NCI-H2171 treated with DMSO at 0.1 percent for 48 hours (cell line): ENCODE measurements at places on chromosomes 6 and 20.

- DNase-seq = no peak
Observed at GRCh38 chr6:322259-322930, 30.1 kb downstream of the DUSP22 start.

DNA sequence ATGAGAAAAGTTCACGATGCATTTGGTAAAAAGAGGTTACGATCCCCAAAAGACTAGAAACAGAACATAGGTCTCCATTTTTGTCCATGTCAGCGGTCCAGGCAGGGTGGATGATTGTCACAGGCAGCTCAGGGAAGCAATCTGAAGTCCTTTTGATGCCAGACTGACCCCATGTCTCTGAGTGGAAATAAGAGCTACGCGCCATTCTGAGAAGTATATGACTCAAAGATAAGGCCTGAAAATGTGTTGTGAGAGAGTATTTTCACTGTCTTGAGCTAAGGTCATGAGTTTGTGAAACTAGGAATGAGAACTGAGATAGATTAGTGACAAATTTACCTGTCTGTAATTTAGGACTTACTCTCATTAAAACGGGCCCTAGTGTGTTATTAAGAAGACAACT, 69.5 kb downstream of the LYRM4 start:
- no peak for DNase-seq

- no peak for DNase-seq
Observed at GRCh38 chr6:25804804-25805203, 27.0 kb downstream of the SLC17A1 start.

DNA sequence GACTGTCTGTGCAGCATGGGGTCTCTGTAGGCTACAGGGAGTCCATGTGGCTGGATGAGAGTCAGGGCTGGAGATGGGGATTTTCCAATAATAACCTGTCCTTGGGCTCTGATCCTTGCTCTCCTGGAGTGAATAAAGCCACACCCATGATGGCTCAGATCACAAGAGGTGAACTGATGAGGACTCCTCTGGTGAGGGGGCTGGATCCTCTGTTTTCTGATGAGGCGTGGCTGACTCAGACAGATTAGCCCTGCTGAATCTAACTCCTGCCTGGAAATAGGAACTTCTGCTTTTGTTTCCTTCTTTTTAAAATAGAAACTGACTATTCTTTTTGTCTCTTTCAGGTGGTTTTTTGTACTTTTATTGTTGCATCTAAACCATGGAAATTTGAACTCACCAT, 27.0 kb downstream of the CST9L start:
- DNase-seq = no peak

DNA sequence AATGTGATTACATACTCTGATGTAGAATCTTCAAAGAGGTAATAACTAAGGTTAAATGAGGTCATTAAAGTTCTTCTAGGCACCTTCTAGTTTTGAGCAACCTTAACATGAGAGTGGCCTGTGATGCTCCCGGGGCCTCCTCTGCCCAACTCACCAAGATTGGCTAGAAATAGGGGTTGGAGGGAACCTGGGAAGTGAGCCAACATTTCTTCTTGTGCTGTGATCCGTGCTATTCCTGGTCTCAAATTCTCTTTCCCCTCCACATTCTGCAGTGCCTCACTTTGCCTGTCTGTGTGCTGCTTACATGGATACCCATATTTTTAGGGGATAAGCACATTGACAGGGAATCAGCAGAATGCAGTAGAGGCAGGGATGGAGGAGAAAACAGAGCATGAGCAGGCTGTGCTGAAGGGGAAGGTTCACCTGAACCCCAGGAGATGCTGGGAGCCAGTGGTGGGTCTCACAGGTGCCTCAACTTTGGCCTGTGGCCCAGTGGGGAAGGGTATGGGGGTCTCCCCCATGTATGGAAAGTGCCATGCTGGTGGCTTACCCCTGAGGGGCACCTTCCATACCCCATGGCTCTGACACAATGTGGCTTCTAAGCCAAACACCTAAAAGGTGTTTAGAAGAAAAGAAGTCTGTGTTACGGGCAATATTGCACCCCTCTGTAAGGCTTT, 164.7 kb upstream of the CHD6 start:
- no peak for DNase-seq

DNA sequence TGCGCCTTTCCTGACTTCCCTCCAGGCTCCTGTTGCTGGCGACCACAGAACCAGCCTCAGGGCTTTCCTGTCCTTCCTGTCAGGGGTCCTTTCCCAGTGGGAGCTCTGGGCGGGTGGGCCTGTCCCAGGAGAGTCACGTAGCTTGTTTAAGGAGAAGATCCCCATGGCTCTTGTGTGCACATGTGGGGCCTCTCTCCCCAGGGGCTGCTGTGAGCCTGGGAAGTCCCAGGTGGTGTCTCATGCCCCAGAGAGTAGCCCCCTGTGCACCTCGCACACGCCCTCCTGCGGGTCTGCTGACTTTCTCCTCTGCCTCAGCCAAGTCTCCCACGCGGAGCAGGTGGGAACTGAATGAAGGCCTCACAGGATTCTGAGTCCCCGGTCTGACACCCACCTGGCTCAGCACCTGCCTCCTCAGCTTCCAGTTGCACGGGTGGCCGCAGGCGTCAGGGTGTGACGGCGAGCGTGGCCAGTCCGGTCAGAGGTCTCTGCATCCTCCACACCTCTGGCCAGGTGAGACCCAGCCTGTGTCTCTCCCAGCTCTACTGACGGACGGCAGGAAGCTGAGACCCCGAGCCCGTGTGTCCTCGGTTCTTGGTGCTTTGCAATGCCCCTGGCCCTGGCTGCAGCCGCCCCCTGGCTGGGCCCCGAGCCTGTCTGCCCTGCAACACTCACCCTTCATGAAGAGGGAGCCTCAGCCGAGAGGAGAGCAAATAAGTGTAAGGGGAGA, 5.6 kb upstream of the NKAIN4 start:
- peak; percentile 11 for DNase-seq

DNA sequence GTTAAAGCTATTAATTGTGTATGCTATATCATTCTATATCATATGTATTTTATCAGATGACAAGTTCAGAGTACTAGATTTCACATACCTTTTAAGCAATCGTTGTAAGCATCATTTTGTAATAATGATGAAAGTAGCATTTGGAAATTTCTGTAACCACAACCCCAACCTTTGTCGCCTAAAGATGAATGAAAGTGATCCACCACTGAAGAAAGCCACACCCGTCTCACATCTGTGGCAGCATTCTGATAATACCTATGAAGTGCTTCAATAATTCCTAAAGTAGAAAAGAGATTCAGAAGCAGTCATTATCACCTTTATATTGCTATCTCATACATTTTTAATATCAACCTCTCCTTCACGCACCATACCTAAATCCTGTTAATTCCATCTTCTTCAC, 16.6 kb downstream of the ZUP1 start:
- no peak for DNase-seq

GRCh38 chr6:11772109-11772825, 6.3 kb downstream of the ADTRP start:
- no peak for DNase-seq

GRCh38 chr20:56998438-56998837, 268.0 kb downstream of the BMP7 start:
- no peak for DNase-seq

DNA sequence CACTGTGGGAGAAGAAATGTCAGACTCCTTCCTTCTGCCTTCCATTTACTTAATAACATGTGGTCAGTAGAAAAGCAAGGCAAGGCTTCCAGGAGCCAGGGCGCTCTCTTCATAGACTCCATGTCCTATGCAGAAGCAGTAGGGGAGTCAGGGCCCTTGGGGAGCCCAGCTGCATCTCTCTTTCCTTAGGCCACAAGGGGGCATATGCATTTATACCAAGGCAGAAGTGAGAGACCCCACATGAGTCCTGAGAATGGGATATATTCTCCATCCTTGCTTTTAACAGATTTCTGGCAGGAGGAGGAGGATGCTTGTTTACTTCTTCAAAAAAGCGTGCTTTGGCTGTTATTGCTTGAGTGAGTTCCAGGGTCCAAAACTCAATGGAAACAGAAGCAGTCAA, 198.5 kb downstream of the HIVEP2 start:
- peak; percentile 6 for DNase-seq

DNA sequence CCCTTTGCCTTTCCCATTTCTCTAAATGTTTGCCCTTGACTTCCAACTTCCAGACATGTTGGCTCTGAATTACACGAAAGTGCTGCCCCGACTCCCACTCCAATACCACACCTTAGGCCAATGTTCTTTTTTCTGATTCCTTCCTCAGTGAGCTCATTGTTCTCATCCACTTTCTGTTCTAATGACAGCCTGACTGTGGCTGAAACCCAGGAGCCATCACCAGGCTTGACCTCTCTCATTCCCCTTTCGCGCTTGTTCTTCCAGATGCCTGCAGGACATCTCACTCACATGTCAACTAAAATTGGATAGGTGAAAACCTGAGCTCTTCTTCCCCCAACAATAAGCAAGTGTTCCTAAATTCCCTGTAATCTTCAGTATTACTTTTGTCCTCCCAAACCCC, 40.4 kb downstream of the PTPRK start:
- no peak for DNase-seq

DNA sequence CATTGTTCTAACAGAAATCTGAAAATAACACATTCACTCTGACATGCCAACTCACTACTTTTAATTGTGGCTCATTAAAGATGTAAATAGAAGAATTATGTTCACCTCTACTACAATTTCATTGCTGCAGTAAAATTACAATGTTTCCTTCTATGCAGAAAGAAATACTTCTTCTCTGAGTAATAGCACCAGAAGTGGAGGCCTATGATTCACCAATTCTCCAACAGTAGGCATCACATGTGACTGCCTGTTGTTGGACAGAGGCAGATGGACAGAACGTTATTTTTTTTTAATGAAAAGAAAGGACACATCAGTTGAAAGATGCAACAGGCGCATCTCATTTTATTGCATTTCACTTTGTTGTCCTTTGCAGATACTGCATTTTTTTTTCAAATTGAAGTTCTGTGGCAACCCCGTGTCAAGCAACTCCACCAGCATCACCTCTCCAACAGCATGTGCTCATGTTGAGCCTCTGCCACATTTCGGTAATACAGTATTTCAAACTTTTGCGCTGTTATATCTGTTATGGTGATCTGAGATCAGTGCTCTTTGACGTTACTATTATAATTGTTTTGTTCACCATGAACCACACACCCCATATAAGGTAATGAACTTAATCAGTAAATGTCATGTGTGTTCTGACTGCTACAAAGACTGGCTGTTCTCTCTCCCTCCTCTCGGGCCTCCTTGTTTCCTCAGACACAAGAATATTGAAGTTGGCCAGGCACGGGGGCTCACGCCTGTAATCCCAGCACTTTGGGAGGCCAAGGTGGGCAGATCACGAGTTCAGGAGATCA, 121.4 kb downstream of the ATXN1 start:
- no peak for DNase-seq

DNA sequence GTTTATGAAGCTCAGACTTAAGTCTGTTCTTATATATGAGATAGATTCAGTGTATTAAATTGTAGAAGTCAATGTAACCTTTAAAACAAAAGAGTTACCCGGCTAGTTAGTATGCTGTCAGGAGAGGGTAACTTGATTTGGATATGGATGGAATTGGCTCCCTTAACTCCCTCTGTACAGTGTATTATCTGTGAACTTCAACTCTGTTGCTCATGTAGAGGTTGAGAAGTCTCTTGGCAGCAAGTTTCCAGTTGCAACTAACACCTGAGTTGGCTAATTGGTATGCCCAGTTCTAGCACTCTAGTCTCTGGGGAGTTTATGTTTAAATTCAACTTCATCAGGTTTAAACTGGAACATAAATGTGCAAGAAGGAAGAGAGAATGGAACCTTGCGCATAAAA, 111.0 kb downstream of the NCOA3 start:
- DNase-seq = peak; percentile 38

GRCh38 chr6:33412140-33413009, 1.6 kb downstream of the PHF1 start:
- DNase-seq = no peak

DNA sequence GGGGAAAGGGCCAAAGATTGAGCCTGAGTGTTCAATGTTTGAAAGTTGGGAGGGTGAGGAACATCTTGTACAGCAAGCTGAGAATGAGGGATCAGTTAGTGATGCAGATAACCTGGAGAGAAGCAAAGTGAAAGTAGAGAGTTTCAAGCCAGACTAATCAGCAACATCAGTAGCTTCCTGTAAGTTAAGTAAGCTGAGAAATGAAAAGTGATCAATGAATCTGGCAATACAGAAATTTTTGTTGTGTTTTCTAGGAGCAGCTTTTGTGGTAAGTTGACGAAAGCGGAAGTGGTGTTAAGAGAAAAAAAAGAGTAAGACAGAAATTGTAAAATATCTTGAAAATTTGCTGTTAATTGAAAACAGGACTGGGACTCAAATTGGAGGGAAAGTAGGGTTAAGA, 855.5 kb upstream of the MAP3K7 start:
- DNase-seq = no peak

DNA sequence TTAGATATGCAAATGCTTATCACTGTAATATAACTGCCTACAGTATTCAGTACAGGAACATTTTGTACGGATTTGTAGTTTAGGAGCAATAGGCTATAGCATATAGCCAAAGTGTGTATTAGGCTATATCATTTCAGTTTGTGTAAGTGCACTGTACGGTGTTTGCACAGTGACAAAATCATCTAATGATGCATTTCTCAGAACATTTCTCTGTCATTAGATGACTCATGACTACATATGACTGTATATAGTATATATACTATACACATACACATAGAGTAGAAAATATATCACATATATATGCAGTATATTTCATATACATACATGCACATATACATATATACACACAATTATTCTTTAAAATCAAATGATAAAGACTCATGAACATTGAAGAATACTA, 158.4 kb downstream of the PTCHD4 start:
- DNase-seq = no peak

DNA sequence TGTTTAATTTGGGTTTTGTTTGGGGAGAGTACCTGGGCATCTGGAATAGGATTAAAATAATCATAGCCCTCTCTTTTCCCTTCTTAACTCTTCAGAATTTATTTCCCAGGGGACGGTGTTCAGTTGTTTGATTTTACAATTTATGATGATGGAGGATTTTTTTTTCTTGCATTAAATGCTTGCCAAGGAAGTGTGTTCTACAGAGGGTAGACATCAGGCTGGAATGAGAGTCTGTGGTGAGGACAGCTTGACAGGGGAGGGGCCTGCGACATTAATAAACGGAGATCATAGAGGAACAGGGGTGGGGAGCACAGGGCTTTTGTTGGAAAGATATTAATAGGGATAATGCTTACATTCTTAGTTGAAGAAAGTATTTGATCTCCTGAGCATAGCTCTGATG, 297.5 kb downstream of the CLIC5 start:
- DNase-seq = no peak

DNA sequence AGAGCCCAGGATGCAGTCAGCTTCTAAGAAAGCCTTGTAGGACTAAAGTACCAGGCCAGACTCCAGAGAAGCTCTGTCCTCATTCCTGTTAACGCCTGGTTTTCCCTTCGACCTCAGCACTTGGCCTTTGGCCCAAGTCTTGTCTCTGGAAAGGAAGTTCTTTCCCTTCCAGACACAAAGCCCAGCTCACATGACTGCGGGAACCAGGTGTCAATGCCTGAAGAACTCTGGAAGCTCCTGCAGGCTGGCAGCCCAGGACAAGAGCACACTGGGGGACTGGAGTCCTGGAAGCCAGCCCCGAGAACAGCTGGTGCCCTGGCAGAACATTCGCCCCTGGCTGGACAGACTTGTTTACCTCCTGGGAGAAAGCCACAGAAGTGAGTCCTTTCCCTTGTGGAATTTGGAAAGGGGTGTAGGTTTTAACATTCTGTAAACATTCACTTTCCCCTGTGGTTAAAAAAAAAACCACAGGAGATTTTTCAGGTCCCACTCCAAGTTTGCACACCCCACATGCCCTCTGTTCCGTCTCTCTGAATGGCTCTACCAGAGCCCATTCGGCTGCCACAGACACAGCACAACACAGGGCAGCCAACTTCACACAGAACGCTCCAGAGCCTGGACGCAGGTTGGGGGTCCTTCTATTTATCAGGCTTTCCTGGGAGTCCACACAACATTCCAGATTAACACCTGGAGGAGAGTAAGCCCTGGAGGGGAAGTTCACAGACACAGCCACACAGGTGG, 18.1 kb downstream of the ACSS1 start:
- DNase-seq = peak; percentile 64
